NCI-H1417 (cell line): ENCODE measurements at places on chromosomes 2 and 18.

GRCh38 chr18:46260016-46260878 is 156.1 kb downstream of the HAUS1 start:
- no peak for DNase-seq

- no peak for DNase-seq
Measured at GRCh38 chr2:222039821-222040220, 259.0 kb downstream of the PAX3 start.

DNA sequence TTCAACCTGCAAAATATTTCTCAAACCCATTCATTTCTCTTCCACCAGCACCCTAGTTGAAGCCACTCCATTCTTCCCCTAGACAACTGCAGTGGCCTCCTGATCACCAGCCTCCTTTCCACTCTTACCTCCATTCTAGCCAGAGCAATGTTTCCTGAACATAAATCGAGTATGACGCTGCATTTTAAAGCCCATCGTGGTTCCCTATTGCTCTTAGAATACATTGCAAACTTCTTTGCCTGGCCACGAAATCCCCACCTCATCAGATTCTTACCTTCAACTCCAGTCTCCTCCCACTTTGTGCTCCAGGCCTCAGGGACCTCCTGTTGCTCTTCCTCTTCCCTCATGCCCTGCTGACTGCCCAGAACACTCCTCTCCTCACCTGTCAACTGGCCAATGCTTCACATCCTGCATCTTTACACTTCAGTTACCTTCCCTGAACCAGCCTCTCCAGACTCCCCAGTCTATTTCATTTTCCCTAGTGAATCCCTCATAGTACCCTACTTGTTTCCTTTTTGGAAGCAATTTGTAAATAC is 176.5 kb upstream of the CTAGE1 start:
- no peak for DNase-seq

- DNase-seq, result no peak
Measured at GRCh38 chr18:67938660-67939059, 422.1 kb upstream of the DSEL start.

DNA sequence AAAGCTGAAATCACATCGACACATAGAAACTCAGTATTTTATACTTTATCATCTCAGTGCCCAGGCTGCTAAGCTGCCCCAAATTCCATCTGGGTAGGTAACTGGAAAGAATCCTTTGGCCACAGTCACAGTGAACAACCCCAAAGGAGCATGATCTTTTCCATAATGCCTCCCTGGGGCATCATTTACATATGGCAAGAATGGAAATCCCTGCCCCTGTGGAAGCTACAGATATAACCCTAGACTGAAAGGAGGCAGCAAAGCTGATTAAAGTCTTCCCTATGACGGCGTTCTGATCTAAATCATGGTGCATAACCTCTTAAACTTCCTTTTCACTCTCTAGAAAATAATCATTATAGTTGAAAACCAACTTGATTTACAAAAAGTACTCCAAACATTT is 41.5 kb downstream of the MAP3K19 start:
- DNase-seq, result no peak

- no peak for DNase-seq
Measured at GRCh38 chr18:22378672-22379282, 38.9 kb downstream of the CTAGE1 start.
